Lung microvascular endothelial cell (primary cell): ENCODE measurements at places on chromosomes 13 and 19. TPM values are rescaled to one million over a fixed set of nuclear protein-coding genes. Genes with fewer than 3 reads are reported as not detected.

The PPM1N gene
- 1.3 TPM in 1 of 2 replicates, not detected in the other for total RNA-seq

The GADD45B gene
- total RNA-seq: 49.5 and 175 TPM in 2 replicates

The NLRP9 gene
- not detected in 2 replicates for total RNA-seq

The PGLYRP2 gene
- total RNA-seq: not detected in 2 replicates

The PEAK3 gene
- total RNA-seq: under 0.01 and 0.20 TPM in 2 replicates

The CEACAM16 gene
- under 0.01 TPM in 1 of 2 replicates, not detected in the other for total RNA-seq

The DMRTC2 gene
- total RNA-seq: not detected in 2 replicates

The PLIN3 gene
- 44.0 and 70.2 TPM in 2 replicates for total RNA-seq

GRCh38 chr19:30587869-30588268 is 215.7 kb downstream of the ZNF536 start:
- DNase-seq: no peak

- DNase-seq: no peak
These were observed 41.3 kb upstream of the SLC7A9 start for GRCh38 chr19:32910874-32911273.

DNA sequence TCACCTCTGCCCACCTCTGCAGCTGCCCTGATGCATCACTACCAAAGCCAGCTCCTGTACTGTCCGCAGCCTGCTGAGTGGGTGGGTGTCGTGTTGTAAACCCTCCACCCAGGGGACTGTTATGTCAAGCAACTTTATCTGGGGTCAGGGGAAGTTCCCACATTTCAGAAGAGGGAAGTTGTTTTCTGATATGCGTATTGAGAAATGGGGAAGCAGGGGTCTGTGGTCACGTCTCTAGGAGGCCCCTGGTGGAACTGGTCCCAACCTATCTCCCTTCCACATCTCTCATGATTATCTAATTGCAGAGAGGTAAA is 31.2 kb downstream of the CLEC17A start:
- DNase-seq: no peak

- peak; percentile 33 for DNase-seq
These were observed 16.3 kb downstream of the CILP2 start for GRCh38 chr19:19554074-19555023.

DNA sequence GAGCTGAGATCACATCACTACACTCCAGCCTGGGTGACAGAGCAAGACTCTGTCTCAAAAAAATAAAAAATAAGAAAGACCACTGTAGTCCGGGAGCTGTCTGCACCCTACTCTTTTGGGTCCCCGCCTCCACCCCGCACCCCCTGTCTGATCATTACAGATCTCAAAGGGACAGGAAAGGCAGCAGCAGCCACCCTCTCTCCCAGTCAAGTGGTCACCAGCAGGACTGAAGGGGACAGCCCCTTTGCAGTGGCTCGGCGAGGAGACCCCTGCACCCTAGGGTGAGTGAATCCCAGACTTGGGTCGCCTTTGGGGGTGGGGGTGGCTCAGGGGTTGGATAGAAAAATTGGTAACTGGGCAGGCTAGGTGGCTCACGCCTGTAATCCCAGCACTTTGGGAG is 12.5 kb upstream of the KCNN1 start:
- DNase-seq: no peak

- DNase-seq: peak; percentile 76
These were observed at the start of gene ZIK1 for GRCh38 chr19:57583521-57584416. ZIK1 (plus strand) TSS chr19:57584145; CDS start chr19:57584357, 212 bp downstream.

DNA sequence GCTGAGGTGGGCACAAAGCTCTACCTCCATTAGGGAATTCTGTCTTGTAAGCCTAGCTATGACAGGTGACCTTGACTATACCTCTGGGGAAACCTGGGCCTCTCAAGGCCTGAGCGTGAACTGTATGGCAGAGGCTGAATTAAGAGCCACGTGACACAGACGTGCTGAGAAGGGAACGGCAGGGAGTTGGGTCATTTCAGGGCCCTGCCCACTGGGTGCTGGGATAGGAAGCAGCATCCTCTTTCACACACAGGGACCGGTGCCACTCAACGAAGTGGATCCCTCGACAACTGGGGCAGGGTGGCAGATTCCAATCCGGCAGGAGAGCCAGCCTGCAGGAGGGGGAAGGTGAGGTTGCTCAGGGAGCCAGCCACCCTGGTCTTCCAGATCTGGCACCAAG is 9.2 kb downstream of the ASF1B start:
- DNase-seq: no peak

GRCh38 chr19:17673937-17674799 is 14.0 kb downstream of the UNC13A start:
- no peak for DNase-seq

GRCh38 chr13:76556627-76557026 is 329.6 kb downstream of the KCTD12 start:
- no peak for DNase-seq

GRCh38 chr13:77918391-77919245 is at the start of gene EDNRB:
EDNRB (minus strand) TSS chr13:77918831; CDS start chr13:77918573, 258 bp downstream.
- DNase-seq: peak; percentile 41

- DNase-seq: no peak
These were observed 8.6 kb downstream of the PTBP1 start for GRCh38 chr19:805600-806550.

DNA sequence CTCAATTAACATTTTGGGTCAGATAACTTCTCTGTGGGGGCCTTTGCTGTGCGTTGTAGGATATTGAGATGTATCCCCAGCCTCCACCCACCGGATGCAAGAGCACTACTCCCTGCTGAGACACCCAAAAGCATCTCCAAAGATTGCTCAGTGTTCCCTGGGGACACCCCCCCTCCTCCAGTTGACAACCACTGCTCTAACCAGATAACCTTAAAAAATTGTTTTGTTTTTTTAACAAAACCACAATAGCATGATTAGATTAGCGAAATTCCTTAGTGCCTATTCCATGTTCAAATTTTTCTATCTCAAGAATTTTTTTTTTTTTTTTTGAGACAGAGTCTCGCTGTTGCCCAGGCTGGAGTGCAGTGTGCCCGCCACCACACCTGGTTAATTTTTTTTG is 2.6 kb upstream of the EPN1 start:
- no peak for DNase-seq

- DNase-seq: no peak
These were observed 160.4 kb upstream of the GPC6 start for GRCh38 chr13:93066187-93066586.

DNA sequence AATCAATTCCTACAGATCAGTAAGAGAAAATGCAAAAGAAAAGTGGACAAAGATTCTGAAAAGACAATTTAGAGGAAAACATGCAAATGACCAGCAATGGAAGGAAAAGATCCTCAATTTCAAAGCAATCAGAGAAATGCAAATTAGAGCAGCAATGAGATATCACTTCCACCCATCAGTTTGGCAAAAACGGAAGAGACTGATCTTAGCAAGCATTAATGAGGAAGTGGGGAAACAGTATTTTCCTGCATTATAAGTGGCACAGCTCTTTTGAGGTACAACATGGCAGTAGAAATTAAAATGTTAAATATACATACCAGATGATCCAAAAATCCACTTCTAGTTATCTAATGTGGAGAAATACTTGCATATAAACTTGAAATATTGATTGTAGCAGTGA is 69.1 kb upstream of the SLC7A1 start:
- no peak for DNase-seq

GRCh38 chr13:25800523-25800922 is 251.3 kb downstream of the SHISA2 start:
- DNase-seq: no peak

DNA sequence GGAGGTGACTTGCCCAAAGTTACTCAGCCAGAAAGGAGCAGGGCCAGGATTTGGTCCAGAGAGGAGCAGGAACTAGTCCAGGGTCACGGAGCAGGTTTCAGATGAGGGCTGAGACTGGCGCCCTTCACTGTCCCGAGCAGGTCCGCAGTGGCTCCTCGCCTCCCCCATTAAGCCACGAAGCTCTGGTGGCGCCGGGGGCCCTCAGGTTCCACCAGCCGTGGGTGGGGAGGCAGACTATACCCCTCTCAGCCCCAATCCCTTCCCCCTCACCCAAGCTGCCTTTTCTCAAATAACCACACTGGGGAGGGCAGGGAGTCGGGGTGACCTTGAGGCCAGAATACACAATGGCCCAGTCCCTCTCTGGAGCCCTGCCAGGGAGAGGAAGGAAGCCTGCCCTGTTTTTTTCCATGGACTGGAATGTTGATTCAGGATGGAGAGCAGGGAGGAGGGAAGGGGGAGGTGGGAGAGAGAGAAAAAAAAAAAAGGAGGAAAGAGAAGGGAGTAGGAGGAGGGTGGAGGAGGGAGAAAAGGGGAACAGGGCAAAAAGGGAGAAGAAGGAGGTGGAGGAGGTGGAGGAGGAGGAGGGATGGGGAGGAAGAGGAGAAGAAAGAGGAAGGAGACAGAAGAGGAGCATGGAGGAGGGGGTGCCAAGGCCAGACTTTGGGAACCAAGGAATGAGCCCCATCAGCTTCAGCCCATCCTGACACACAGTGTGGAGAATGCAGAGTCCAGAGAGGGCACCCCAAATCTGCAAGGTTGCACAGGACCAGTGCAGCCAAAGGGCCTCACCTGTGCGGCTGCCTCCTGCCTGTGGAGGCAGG is 19.7 kb downstream of the CEACAM16 start:
- DNase-seq: peak; percentile 97

- DNase-seq: no peak
These were observed 1.0 kb downstream of the PDX1 start for GRCh38 chr13:27920677-27921420.

- DNase-seq: no peak
These were observed 33.1 kb downstream of the DHRS12 start for GRCh38 chr13:51770681-51771417.

GRCh38 chr19:43518051-43518450 is 8.9 kb downstream of the ETHE1 start:
- DNase-seq: no peak

GRCh38 chr13:98293103-98293502 is 116.0 kb upstream of the RNF113B start:
- DNase-seq: no peak

DNA sequence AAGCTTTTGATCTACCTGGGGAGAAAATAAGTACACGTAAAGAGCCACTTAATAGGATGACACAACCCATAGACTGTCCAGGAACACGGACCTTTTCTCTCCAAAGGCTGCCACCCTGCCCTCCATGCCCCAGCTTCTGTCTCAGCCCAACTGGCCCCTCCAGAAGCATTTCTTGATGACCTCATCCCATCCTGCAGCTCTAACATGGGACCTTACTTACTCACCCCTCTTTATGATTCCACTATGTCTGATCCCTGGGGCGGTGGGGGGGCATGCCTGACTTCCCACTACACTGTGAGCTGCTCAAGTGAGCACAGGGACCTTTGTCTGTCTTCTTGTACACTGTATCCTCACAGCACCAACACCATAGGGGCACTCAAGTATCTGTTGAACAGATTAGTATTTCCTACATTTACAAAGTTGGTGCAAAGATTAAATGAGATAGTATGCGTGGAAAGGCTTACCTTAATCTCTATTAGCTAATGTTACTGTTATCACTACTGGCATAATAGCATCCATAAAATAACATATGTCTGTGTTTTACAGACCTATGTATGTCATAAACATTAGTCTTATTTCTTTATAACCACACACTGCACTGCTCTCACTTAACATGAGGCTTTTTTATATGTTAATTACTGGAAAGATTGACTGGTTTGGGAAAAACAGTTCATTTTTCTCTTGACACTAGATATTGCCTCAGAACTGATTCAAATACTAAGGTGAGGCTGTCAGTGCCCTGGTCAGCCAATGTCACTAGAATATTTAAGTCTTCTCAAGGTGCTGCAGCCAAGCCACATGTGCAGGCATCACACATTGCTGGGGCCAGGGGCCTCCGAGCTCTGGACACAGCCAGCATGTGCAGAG is 100.9 kb downstream of the FOXO1 start:
- peak; percentile 52 for DNase-seq

GRCh38 chr13:26946684-26947343 is 186.2 kb upstream of the GPR12 start:
- peak; percentile 71 for DNase-seq

- DNase-seq: no peak
These were observed 1.5 kb upstream of the TMEM145 start for GRCh38 chr19:42311657-42312056.

DNA sequence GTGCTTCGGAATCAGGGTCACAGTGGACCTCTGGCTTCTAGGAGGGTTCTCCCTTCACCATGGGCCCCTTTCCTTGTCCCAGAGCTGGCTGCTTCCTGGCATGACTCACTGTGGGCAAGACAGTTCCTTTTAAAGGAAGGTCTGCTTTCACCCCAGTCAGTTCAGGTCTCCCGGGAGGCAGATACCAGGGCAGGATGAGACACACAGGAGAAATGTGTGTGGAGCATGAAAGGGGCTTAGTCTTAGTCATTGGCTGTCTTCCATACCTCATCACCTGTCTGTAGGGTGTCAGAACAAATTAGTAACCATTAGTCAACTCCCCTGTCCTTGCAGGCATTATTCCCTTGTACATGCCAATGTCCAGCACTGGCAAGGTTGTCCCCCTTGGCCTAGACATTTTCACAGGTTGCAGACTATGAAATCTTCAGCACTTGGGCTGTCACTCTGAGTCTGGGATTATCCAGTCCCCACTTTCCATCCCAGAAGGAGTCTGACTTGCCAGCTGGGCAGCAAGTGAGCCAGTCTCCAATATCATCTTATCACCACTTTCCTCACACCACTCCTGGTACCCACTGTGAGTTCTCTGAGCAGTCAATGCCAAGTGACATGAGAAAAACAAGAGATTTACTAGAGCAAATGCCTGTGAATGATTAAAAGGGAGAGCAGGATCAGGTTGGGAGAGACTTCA is 76.8 kb upstream of the MEDAG start:
- DNase-seq: peak; percentile 73

GRCh38 chr19:31518216-31519020 is 169.2 kb upstream of the TSHZ3 start:
- DNase-seq: no peak

DNA sequence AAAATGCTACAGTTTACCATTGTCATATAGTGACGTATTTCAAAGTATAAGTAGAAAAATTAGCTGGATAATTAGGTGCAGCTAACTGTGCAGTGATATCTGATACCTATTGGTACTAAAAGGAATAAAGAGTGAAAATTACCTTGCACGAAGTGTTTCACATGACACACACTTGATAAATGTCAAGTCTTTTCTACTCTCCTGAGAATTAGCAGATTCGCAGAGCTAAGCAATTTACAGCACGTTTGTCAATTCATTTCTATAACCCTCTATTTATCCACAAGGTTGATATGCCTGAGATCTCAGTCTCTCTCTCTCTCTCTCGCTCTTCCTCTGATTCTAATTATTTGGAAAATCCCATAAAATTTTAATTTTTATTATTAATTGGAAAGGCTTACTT is 1109.0 kb downstream of the EFNB2 start:
- DNase-seq: no peak
